ENCODE measurements at places on chromosomes 2 and 18. TPM values are rescaled to one million over a fixed set of nuclear protein-coding genes. Genes with fewer than 3 reads are reported as not detected.

Gene FBXO41
- total RNA-seq: 0.66 TPM

Gene TRIM43
- total RNA-seq: 0.07 TPM

Gene ERBB4
- total RNA-seq: 0.13 TPM

Gene IL36G
- not detected for total RNA-seq

Gene TMEM200C
- total RNA-seq: not detected

Gene DAPL1
- total RNA-seq: not detected

Gene KCNJ13
- not detected for total RNA-seq

Gene KCNG2
- total RNA-seq: not detected

Gene LHCGR
- total RNA-seq: not detected

Gene LYPD1
- 58.1 TPM for total RNA-seq

Gene REG1B
- total RNA-seq: not detected

Gene MYO7B
- total RNA-seq: 0.14 TPM

Gene ZNF385B
- not detected for total RNA-seq

Gene DLX2
- not detected for total RNA-seq

Gene VSNL1
- total RNA-seq: not detected

Gene TLX2
- total RNA-seq: not detected

Gene SP140
- not detected for total RNA-seq

Gene TIA1
- total RNA-seq: 153 TPM

Gene RESP18
- total RNA-seq: not detected

Gene GNAL
- 3.5 TPM for total RNA-seq

Gene GALNT13
- 4.2 TPM for total RNA-seq

Gene C2orf80
- not detected for total RNA-seq

Gene ABCG8
- total RNA-seq: not detected

Gene GALM
- 6.7 TPM for total RNA-seq

Gene BIRC6
- total RNA-seq: 229 TPM

Gene FKBP7
- total RNA-seq: 25.5 TPM

Measured in thoracic aorta endothelial cell (primary cell).